ENCODE measurements at places on chromosomes 6 and 20. TPM values are rescaled to one million over a fixed set of nuclear protein-coding genes. Genes with fewer than 3 reads are reported as not detected.
A peak's percentile ranks its signal among the peaks of the same experiment; 100 is the strongest.

NRSN2 gene
- total RNA-seq = 38.2 TPM

- no peak for DNase-seq
Observed at GRCh38 chr6:89404512-89404911, 7.6 kb downstream of the RRAGD start.

OR2J3 gene
- not detected for total RNA-seq

CFAP206 gene
- total RNA-seq = 0.29 TPM

RAB5IF gene
- 190 TPM for total RNA-seq

- no peak for DNase-seq
Observed at GRCh38 chr20:38590676-38591473, 9.9 kb downstream of the ADIG start.

DNA sequence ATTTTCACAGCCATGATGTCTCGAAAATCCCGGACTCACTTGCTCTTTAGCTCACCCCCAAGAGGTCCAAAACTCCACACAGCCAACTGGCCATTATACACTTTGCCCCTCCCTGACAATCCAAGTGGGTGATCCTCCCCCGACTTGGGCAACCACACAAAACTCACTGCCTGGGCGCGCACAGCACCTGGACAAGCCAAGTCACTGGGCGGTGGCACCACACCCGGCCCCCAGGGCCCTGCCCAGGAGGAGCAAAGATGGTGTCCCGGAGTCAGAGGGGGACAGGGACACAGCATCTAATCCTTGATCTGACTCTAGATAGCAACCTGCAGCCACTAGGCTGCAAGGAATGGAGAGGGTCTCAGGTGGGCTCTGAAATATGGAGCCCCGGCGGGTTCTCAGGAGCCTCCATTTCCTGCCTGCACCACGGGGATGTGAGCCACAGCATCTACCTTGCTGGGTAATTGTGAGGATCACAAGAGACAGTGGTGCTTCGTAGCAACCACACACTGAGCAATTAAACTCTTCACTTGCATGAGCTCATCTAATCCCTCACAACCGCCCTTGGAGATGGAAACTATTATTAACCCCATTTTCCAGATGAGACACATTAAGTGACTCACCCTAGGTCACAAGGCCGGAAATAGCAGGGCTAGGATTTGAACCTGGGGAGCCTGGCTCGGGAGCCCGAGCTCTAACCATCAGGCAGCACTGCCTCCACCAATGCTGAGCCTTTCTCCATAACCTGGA is 66.6 kb downstream of the BMP7 start:
- no peak for DNase-seq

DNA sequence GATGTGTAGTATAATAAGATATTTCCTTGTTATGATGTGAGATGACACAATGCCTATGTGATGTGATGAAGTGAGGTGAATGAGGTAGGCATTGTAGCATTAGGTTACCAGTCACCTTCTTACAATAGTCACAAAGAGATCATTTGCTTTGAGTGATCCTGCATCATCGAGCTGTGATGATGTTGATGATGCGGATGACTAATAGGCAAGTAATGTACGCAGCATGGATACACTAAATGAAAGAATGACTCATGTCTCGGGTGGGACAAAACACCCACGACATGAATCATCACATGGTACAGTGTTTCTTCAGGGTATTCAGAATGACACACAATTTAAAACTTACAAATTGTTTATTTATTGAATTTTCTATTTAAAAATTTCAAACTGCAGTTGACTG is 806.3 kb upstream of the GJE1 start:
- peak; percentile 95 for DNase-seq

DNA sequence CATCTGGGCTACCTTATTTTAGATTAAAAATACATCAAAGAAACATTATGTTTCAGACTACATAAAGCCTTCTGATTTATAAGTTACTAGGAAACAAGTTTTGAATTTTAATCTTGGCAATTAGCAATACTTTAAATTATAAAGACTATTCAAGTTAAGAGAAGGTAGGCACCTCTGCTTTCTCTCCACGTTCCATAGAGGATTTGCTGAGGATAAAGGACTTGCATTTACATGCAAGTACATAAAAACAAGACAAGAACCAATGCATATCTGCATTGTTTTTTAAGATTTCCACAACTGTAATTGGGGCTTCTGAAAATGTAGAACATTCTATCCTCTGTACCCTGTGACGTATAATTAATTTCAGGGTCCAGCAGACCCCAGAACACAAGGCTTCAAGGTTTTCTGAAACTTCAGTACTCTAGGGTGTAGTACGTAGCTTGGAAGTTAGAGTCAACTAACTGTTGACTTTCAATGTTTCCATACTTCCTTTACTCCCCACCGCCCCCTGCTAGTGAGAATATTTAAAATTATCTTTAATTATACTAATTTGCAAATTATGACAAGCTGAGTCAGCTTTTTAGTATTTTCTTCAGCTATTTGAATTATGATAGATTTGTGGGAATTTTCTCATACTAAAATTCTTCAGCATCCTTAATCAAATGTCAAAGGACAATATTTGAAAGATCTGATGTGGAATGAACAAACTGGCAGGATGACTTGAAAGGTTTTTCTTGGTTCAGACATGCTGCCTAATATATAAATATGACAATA is 82.8 kb downstream of the PKIB start:
- no peak for DNase-seq

TBC1D32 gene
- 4.1 TPM for total RNA-seq

- DNase-seq = peak; percentile 85
Observed at GRCh38 chr20:46699651-46700359, 9.6 kb upstream of the SLC2A10 start.

GSTA2 gene
- total RNA-seq = 0.32 TPM

ADGRG6 gene
- 134 TPM for total RNA-seq

DNMT3B gene
- total RNA-seq = 2.3 TPM

BMP5 gene
- total RNA-seq = 0.21 TPM

FAM209B gene
- not detected for total RNA-seq

GRCh38 chr20:51345601-51346101 is 196.9 kb downstream of the NFATC2 start:
- peak; percentile 33 for DNase-seq

DNA sequence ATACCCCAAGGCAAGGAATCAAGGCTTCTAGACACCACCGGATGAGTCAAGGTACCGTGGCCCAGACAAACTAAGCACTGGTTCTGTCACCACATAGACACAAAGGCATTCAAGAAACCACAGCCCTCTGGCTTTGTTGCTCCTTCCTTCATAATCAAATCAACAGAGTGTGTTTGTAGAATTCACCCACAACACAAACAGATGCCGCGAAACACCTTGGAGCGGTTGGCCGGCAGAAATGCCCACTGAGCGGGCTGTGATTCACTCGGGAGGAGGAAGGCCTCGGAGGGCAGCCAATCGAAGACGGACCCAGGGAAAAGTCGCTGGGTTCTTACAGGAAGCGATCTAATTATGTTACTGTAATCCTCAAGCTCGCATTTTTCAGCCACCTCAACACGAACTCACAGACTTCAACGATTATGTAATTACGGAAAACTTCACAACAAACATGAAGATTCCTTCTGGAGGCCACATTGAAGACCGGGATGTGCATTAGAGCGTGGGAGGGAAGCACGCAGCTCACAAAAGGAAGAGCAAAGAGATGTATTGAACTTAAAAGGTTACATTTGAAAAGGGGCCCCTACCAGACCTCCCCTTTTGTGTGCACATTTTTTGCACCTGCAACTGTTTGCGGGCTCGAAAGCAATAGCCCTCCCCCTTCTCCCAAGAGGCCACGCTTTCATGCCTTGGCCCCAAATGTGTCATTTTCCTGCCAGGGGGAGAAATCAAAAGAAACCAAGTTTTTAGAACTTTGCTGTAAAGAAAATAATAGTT is 184.7 kb upstream of the PREP start:
- DNase-seq = no peak

BPIFB6 gene
- total RNA-seq = not detected

RCAN2 gene
- total RNA-seq = not detected

ZNF322 gene
- 54.1 TPM for total RNA-seq

SPTLC3 gene
- 2.0 TPM for total RNA-seq

GRCh38 chr6:93124006-93124632 is 295.2 kb downstream of the EPHA7 start:
- peak; percentile 52 for DNase-seq

GRCh38 chr6:150875841-150876240 is 10.3 kb downstream of the MTHFD1L start:
- no peak for DNase-seq

OPRL1 gene
- total RNA-seq = 3.2 TPM

GRCh38 chr6:166774770-166775169 is 147.7 kb upstream of the RPS6KA2 start:
- DNase-seq = no peak

KIAA1586 gene
- total RNA-seq = 10.1 TPM

GRCh38 chr20:33728463-33728862 is 3.3 kb upstream of the ZNF341 start:
- DNase-seq = no peak

- DNase-seq = no peak
Observed at GRCh38 chr20:23970049-23970448, 18.5 kb downstream of the GGTLC1 start.

GRCh38 chr6:42923666-42924065 is 5.6 kb upstream of the CNPY3 start:
- peak; percentile 79 for DNase-seq

- no peak for DNase-seq
Observed at GRCh38 chr6:40930555-40930954, 108.5 kb downstream of the UNC5CL start.

DNA sequence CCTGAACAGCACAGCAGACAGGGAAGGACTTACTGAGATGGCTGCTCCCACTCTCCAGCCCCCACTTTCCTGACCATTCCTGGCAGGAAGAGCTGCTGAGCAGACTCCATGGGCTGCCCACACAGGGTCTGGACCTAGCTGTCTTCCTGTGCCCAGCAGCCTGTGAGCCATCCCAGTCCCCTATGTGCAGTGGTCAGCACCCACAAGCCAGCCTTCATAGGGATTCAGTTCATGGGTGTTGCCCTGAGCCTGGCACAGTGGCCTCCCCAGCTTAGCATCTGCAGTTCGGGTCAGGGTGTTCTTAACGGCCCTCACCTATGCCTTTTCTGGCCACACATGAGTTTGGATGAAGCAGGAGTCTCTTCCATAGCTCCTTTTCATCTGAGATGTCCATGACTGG is 32.0 kb downstream of the UBD start:
- DNase-seq = no peak

DNA sequence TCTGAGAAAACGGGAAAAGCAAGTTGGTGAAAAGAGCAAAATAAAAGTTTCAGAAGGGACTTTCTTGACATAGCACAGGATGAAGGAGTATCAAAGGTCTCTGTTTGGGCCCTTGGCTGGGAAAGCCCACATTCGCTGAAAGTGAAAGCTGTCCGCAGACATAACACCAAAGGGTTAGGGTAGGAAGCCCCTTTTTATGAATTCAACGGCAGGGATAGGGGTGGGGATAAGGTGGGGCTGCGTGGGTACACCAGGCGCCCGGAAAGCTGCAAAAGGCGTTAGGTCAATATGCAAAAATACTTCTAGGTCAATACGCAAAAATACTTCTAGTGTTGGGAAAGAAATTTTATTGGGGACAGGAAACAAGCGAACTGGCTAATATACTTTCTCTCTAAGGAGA is 135.1 kb downstream of the OR2B2 start:
- peak; percentile 30 for DNase-seq

GRCh38 chr6:169971081-169971861 is 219.8 kb downstream of the ERMARD start:
- no peak for DNase-seq

DNA sequence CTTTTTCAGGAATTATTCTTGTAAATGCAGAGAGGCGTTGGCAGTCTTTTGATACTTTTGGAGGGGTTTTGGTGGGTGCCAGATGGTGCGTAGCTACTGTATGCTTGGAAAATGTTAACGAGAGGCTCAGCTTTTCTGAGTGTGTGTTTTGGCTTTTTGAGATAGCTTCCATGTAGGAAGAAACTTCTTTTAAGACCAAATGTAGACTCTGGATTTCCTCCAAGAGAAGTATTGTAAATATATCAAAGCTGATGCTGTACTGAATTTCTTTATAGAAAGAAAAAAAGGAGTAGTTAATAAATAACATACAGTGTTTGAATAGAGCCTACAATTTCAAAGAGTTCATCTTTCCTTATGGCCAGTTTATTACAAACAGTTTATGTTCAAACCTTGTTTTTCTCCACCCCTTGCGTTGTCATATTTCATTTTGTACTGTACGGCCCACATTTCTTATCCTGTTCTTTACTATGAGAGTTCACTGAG is 16.7 kb downstream of the TIAM2 start:
- DNase-seq = no peak

IMPG1 gene
- total RNA-seq = not detected

TRIM10 gene
- not detected for total RNA-seq

- DNase-seq = peak; percentile 59
Observed at GRCh38 chr20:40293740-40294139, 395.3 kb downstream of the MAFB start.

METTL24 gene
- not detected for total RNA-seq

DNA sequence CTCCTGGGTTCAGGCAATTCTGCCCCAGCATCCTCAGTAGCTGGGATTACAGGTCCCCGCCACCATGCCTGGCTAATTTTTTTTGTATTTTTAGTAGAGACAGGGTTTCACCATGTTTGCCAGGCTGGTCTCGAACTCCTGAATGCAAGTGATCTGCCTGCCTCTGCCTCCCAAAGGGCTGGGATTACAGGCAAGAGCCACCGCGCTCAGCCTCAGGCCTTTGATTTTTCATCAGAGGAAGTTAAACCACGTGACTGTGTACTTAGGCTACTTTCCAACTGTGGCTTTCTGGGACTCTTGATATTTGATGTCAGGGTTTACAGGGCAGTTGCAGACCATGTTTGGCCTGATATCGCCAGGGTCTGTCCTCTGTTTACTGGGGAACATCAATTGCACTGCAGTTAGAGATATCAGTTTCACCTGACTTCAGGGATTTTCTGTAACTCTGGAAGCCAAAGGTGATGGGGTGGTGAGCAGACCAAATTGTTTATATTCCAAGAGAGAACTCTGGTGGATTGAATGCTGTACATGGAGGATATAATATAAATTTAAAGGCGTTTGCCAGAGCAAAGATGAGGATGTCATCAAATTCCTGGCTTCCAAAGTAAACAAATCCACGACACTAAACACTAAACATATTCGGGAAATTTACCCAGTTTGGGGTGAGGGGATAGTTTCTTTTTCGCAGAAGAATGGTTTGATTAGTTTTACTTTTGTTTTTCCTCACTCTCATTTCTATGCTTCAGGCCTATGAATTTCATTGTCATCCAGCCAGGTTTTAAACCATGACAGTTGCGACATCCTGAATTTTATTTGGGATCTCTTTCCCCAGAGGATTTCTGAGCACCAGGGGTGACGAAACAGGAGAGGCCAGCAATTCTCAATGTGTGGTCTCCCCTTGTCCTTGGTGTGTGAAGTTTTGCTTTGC is 4.2 kb downstream of the PSMF1 start:
- DNase-seq = peak; percentile 23

CTCFL gene
- total RNA-seq = 0.42 TPM

DNA sequence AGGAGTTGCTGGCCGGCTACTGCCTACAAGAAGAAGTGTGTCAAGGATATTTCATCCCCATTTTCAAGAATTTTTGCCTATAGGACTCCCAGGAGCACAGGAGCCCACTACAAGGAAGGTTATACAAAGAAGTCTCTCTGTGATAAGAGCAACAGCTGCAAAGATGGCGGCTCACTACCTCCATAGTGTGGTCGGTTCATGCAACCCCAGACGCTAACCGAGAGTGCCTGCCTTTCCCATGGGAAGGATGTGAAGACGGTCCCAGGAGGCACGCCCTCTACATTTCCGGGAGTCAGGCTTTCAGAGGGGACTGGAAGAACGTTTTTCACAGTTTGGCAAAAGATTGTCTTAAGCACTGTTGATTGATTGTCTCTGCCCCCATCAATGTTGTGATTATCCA is 816.3 kb downstream of the QKI start:
- DNase-seq = peak; percentile 1

FAM209A gene
- total RNA-seq = not detected

All from SK-MEL-5 (cell line).